Activated naive CD4-positive, alpha-beta T cell treated with anti-CD3 and anti-CD28 coated beads for 36 hours (primary cell): ENCODE measurements at places on chromosomes 6 and 20. TPM values are rescaled to one million over a fixed set of nuclear protein-coding genes. Genes with fewer than 3 reads are reported as not detected.

The SLC22A16 gene
- not detected for total RNA-seq

The C6orf58 gene
- not detected for total RNA-seq

The TSBP1 gene
- total RNA-seq: not detected

The PGBD1 gene
- total RNA-seq: 0.64 TPM

The EMILIN3 gene
- total RNA-seq: not detected

The PROCR gene
- 1.5 TPM for total RNA-seq

DNA sequence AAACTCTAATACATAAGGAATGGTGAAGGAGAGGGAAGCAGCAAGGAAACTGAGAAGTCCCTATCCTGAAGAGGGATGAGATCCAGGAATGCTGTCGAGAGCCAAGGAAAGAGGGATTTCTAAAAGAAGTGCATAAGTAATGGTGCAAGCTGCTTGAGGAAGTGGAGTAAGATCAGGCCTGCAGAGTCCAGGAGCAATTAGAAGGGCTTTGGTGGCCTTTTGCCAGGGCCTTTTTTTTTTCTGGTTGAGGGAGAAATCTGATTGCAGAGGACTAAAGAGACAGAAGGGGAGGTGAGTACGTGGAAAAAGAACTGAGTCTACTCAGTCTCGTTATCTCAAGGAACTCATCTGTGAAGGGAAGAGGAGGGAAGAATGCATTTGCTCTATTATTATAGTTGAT, 396.2 kb downstream of the UTRN start:
- DNase-seq: no peak

DNA sequence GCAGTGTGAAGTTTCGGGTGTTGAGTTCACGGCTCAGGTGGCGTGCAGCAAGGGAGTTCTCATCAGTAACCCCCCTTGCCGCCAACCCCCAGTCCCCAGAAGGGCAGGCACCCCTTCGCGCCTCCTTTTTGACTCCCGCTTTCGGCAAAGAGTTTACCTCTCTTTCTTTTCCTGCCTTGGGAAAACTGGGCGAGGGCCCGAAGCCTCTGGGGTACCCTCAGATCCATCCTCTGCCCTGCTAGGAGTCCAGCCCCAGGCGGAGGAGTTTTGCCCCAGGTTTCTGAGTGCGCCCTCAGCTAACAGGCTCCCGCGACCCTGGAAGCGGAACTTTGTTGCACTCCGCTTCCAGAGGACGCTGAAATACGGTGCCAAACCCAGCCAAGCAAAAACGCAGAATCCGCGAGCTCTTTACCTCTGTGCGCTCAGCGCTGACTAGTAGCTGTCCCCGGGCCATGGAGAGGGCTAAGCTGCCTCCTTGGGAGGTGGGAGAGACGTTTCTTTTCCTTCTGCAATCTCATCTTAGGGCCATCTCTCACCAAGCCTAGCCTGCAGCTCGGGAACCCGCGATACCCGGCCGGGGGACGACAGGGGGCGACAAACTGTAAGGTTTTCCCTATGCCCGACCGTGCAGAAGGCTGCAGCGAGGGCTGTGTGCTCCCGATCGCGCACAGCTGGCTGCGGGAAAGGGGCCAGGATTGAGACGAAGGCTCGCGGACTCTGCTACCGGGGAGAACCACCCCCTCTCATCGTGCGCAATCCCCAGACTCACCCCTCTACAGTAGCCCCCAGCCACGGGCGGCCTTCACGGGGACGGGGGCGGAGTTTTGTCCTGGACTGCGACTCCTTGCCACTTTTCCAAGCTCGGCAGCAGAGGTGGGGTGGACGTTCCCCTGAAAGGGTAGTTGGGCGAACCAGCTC, 2.7 kb upstream of the PAX1 start:
- peak; percentile 71 for DNase-seq

DNA sequence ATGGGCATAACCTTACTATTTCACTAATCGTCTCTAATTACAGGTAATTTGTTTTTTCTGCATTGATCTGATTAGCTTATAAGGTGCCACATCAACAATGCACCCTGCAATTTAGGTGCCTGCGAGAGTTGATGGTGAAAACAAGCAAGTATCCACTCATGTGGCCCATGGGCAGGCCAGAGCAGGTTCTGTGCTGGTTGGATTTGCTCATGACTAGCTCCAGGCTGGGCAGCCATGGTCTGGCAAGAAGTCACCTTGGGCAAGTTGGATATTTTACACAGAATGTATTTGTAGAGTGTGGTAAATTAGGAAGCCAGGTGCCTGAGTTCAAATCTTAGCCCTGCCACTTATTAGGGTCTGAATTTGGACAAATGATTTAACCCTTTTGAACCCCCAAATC, 25.3 kb downstream of the RAB44 start:
- no peak for DNase-seq

DNA sequence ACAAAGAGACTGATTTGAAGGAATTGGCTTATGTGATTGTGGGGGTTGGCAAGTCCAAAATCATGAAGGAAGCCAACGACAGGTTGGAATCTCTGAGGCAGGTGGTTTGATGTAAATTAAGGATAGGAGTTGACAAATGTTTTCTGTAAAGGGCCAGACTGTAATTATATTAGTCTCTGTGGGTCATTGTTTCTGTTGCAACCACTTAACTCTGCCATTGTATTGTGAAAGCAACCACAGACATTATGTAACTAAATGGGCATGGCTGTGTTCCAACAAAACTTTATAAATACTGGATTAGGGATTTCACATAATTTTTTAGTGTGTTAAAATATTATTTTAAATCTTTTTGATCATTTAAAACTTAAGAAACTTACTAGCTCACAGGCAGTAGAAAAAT, 199.2 kb upstream of the MYLIP start:
- DNase-seq: no peak

GRCh38 chr20:53865901-53866793, 204.2 kb downstream of the BCAS1 start:
- DNase-seq: no peak

DNA sequence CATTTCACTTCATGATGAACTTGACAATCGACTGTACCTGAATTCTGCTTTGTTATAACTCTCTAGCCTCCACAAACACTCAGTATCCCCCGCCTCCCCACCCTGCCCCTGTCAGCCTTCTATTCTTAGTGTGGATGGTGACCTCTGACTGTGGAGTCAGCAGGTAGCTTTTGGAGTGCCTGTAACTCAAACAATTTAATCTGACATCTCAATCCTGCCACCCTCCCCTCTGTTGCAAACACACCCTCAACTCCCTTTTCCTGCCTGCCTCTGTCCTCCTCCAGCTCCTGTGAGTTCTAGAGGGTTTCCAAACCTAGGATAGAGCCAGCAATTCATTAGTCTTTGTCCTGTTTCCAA, 20.3 kb downstream of the DAAM2 start:
- no peak for DNase-seq

DNA sequence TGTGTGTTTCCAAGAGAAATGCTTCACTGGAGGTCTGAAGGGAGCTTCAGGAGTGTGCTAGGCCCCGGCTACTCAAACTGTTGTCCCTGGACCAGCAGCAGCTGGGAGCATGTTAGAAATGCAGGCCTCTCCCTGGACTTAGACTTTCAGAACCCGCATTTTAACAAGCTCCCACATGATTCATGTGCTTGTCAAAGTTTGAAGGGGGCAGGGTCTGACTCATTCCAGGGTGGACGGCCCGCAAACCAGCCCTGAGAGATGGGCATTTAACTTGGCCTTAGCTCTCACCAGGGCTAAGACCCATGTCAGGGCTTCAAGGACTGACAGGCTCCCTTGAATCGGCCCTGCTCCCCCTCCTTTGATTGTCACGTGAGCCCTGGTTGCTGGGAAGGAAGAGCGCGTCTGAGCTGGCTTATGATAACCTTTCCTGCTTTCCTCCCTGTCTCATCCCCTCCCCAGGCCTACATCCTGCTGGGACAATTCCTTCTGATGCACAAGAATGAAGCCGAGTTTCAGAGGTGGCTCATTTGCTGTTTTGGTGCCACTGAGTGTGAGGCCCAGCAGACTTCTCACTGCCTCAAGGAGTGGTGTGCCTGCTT, 35.5 kb downstream of the BANF2 start:
- DNase-seq: no peak

- no peak for DNase-seq
Observed at GRCh38 chr6:139433631-139434419, 59.4 kb upstream of the CITED2 start.

DNA sequence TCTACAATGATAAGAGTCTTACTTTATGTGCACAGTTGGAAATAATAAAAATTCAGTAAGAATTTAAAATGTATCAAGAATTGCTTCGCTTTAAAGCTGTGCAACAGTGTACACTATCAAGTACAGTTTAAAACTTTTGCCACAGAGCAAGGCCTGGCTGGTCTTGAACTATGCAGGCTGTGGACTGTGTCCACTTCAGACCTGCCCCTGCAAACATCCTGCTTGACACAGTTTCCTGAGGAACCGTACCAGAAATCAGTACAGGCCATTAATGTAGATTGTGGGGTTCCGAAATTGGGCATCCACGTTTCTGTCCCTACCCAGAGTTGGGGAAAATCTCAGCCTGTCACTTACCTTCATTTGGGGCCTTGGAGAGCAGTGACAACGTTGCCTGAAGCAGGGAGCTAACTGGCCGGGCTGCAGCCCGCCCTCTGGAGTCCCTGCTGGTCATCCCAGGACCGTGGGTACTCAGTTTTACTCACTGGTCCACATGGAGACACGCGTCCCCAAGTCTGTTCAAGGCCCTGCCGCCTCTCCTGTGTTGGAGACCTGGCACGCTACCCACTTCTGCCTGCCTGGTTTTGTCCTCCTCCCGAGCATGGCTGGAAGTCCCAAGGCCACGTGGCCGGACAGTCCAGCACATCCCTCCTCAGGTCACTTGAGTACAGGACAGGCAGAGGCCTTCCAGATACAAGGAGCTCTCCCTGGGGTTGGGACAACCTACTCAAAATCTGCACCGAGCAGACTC, 8.4 kb downstream of the NINL start:
- no peak for DNase-seq

GRCh38 chr6:121330516-121330915, 3.8 kb downstream of the TBC1D32 start:
- no peak for DNase-seq

DNA sequence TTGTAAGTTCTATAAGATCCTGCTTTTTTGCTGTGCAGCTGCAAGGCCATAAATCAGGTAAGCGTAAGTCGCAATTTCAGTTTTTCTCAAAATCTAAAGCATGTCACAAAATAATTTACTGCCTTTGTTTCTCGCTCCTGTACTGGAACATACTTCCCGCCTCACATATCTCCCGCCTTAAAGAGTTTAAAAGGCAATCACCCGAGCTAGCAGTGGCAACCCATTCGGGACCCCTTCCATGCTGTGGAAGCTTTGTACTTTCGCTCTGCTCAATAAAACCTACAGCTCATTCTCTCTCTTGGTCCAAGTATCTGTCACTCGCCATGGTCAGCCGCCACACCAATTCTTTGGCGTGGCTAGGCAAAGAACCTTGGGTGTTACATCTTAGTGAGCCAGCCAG, 34.0 kb downstream of the CEP85L start:
- DNase-seq: no peak

GRCh38 chr20:438571-439469, 23.5 kb downstream of the TBC1D20 start:
- DNase-seq: peak; percentile 79

DNA sequence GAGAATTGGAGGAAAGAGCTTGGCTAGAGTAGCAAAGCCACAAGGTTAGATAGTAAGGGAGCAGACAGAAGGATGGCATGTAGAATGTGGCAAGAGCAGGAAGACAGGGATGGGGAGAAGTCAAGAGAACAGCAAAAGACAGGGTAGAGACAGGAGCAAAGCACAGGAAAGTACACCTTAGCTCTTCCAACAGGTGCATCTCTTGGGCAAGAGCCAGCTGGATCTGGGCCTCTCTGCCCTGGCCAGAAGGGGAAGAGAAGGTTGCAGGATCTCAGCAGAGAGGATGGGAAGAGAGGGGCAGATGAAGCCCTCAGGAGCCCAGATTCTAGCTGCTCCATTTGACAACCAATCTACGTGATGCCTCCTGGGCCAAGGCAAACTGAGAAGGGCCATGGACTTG, 16.7 kb downstream of the SCUBE3 start:
- DNase-seq: no peak

- DNase-seq: no peak
Observed at GRCh38 chr6:56689114-56689513, 46.4 kb upstream of the DST start.

GRCh38 chr6:104642871-104643270, 216.8 kb downstream of the HACE1 start:
- no peak for DNase-seq

DNA sequence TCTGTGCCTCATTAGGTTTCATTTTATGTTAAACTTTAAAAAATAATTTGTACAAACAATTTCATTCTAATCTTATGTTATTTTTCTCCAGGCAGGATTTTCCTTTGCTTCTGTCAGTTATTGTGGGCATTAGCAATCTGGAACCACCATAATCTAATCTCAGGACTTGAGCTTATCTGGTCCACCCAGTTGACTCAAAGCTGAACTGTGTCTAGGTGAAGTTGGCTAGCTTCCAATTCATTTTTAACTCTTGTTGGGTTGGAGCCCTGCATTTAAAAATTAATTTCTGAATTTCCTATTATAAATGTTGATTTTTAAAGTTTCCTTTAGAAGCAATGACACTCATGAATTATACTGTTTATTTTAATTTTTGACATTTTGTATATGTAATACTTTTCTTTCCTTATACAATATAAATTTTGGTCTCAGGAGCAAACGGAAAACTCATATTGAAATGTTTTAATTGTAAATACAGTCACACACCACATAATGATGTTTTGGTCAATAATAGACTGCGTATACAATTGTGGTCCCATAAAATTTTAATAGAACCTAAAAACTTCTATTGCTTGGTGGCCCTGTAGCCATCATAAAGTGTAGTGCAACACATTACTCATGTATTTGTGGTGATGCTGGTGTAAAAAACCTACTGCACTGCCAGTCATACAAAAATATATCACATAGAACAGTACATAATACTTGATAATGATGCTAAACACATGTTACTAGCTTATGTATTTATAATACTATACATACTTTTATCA, 121.3 kb downstream of the CLVS2 start:
- DNase-seq: no peak

DNA sequence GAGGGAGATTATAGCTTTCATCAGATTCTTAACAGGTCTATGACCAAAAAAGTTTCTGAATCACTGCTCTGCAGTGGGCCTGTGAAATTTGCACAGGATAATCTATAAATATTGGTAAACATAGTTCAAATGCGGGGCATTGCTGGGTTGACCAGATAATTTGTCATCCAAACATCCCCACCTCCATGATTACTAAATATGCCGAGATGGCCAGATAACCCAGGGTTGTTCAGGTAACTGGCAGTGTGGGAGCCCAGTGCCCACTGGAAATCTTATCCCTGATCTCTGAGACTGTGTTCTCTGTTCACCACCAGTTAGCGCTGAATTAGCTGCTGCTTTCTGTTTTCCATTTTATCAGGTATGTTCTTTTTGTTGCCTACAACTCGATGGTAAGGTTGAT, 21.4 kb downstream of the PTK7 start:
- DNase-seq: no peak

DNA sequence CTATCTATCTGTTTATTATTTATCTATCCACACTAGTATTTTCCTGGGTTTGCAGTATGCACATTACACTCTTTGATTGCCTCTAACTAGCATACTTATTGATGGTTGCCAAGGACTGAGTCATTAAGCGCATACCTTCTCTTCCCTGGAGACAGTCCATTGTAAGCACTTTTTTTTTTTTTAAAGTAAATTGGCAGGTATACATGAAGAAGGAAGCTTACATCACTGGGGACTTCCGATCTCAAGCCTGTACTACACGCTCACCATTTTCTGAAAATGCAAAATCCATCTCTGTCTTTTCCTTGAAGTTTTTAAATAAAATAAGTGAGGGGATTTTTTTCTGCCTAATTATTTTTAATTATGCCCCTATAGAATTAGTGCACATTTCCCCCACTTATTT, 63.5 kb downstream of the HMGN3 start:
- DNase-seq: no peak

GRCh38 chr6:137106183-137106582, 61.4 kb upstream of the IL20RA start:
- no peak for DNase-seq

GRCh38 chr6:161259302-161259701, 14.6 kb downstream of the AGPAT4 start:
- DNase-seq: no peak
